Activated CD8-positive, alpha-beta memory T cell treated with anti-CD3 and anti-CD28 coated beads for 24 hours (primary cell): ENCODE measurements at places on chromosomes 16 and 17.

DNA sequence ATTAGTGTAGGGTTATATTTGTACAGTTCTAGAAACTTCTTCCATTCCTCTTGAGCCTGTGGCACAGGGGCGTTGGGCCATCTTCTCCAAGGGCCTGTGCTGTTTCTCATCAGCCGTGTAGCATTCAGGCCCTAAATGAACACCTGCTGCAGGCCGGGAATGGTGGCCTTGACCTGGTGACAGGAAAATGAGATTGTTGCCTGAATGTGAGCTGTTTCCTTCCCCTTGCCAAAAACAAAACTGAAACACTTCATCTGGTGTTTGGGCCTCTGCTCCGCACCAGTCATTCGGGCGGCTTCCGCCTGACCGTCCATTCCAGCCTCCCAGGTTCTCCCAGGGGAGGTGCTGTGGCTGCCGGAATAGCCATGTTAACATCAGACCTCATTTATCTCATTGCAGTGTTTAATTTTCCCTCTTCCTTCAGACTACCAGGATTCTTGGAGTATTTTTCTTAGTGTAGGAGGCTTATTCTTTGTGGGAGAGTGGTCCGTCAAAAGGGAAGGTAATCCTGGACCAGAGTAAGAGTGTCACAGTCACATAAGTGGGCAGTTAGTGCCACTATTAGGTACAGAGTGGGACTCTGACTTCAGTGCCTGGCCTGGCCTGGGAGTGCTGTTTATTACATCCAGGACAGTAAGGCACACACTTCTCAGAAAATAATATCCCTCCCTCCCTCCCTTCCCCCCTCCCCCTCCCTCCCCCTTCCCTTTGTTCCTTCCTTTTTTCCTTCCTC is 61.9 kb downstream of the WWP2 start:
- DNase-seq = no peak

DNA sequence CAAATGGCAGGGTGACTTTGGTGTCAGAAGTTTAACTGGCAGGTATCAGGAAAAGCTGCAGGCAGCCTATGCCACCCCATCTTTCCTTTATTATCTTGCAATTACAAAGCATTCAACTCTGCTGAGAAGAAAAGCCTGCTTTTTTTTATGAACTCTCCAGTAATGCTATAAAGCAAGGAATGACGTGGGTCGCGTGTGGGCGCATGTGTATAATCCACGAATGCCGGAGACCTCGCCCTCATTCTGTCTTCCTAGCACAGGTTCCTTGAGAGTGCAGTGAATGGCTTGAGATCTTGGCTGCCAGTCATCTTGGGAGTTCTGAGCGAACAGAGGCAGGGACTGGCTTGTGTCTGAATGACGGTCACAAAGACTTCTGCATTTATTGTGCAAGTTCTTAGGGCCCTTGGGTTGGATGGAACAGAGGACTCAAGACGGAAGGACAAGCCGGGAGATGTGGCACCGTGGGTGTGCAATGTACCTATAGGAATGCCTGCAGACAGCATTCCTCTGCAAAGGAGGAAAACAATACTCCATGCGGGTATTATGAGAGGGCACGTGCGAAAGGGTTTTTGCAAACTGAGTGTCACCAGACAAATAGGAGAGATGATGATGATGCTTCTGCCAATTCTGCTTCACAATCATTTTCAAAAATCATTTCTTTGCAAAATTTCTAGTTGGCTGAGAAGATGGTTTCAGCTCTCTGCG is 96.1 kb upstream of the ELAC2 start:
- no peak for DNase-seq

DNA sequence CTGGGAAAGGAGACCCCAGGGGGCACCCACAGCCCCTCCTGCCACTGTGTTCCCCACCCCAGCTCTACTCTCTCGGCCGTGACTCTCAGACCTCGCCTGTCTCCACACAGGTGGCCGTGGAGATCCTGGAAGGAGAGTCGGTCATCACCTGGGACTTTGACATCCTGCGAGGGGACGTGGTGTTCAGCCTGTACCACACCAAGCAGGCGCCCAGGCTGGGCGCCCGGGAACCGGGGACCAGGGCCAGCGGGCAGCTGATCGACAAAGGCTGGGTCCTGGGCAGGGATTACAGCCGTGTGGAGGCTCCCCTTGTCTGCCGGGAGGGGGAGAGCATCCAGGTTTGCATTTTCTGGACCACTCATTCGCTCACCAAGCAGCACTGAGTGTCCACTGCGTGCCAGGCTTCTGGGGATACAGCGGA is 25.4 kb downstream of the NAGPA start:
- no peak for DNase-seq

DNA sequence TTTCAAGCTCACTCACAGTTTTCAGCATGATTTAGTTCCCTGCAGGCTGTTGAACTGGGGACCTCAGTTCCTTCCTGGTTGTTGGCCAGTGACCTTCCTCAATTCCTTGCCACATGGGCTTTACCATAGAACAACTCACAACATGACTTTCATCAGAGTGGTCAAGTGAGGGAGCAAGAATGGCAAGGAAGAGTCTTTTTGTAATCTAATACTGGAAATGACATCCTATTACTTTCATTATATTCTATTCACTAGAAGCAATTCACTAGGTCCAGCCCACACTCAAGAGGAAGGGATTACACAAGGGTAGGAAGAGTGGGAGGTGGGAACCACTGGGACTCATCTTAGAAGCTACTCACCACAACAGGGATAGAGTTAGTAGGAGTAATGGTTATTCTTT is 57.6 kb downstream of the SYT17 start:
- no peak for DNase-seq

DNA sequence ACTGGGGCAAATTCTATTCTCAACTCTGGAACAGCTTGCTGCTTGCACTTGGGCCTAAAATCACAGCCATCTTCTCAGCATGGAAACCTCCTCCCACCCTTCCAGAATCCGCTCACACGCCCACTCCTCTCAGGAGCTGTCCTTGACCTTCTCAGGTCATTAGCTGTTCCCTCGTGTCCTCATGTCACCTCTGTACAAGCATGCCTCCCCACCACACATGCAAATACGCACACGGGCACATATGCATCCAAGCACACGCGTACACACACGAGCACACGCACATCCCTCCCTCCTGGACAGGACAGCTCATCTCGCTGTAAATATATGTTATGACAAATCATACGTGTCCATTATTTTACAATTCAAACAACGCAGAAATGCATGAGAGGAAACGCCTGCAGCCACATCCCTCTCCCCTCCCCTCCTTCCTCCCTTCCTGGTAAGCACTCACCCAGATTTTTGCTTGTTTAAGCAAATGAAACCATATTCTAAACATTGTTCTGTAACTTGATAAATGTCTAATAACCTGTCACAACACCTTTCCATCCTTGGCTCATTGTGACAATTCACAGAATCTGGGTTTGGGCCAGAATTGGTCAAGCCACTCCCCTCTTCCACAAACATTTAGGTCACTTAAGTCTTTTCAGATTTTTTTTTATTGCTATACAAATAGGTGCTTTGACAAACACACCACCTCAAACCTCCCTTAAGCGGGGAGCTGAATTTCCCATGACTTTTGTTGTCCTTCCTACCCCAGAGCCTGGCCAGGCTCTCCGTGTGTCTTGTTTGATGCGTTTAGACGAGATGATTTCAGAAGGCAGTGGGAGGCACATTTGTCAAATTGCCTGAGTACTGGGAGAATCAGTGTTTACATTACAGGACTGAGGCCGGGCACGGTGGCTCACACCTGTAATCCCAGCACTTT is 41.7 kb downstream of the DNAH17 start:
- no peak for DNase-seq

DNA sequence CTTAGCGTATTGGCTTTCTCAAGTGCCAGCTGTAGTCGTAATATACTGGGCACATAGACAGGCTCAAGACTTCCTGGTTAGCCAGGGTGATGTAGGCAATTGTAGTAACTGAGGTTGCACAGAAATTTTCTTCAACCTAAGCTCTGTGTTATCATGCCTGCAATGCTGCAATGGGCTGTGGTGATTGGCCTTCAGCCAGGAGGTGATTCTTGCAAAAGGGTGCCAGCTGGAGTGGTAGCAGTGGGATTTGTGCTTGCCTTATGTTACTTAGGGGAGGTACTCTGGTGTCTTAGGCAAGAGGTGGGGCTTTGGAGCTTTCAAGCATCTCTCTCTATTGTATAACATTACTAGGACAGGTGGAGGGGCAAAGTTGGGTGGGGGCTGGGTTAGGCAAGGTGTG is 495.1 kb downstream of the CDH11 start:
- DNase-seq = no peak

DNA sequence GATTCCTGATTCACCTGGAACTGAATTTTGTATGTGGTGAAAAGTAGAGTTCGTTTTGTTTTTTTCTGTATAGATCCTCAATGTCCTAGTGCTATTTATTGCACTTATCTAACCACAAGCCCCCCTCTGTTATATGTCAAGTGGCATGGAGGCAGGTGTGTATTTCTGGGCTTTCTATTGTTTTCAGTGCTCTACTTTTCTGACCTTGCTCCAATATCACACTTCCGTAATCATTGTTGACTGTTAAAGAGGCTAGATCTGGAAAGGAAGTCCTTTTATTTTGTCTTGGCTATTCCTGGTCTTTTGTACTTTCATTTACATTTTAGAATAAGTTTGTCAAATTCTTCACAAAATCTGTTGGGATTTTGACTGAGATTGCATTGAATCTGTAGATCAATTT is 26.8 kb upstream of the FBXO47 start:
- no peak for DNase-seq

- no peak for DNase-seq
These were observed 32.3 kb downstream of the CLEC16A start for GRCh38 chr16:10976634-10977033.

GRCh38 chr17:82804442-82805191 is 35.2 kb downstream of the ZNF750 start:
- DNase-seq = no peak

- DNase-seq = peak; percentile 59
These were observed 47.8 kb downstream of the BMERB1 start for GRCh38 chr16:15482068-15482747.

DNA sequence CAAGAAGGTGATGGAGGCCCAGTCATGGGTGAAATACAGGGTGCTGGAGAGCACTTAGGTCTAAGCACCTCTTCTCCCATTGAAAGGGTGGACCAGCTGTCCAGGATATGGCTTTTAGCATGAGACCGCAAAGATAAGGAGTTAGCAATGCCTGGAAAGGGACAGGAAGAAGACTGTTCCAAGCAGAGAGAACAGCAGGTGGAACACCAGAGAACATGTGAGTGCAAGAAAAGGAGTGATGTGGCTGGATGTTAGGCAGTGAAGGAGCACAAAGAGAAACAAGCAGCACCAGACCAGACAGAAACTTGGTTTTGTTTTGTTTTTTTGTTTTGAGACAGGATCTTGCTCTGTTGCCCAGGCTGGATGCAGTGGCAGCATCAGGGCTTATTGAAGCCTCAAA is 45.4 kb upstream of the CCL1 start:
- peak; percentile 17 for DNase-seq

- no peak for DNase-seq
These were observed 101.1 kb downstream of the MSI2 start for GRCh38 chr17:57357392-57357784.

DNA sequence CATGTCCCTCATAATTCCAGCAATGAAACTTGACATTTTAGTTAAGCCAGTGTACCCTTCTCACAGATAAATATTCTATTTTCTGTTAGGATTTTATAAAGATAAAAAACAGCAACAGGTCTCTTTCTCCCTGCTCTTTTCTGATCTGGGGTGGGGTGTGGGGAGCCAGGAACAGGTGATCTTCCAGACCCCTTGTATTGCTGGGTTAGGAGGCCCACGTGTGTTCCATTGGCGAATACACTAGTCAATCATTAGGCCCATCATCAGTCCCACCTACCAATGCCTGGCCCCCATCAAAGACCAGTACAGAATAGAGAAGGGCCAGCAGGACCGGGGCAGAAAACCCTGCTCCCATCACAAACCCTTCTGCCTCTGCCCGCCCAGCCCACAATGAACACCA is 40.3 kb upstream of the TOB1 start:
- no peak for DNase-seq

GRCh38 chr17:80892900-80893603 is 98.6 kb upstream of the CHMP6 start:
- peak; percentile 73 for DNase-seq

DNA sequence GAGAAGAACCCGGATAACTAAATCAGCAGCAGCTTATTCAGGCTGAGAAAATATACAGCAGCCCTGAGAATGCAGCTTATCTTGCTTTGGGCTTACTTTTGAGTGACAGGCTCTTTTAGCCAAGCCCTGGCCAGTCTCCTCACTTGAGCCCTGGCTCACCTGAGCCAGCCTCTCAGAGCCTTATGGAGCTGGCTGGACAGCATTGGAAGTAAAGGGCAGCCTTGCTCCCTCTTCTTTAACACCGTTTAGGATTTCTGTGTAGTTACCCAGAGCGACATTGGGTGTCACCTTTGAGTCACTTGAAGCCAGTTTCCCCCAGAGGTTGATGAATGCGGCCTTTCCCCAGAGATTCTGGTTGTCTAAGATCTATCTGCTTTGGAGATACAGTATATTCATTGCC is 7.7 kb upstream of the NPIPB2 start:
- no peak for DNase-seq

DNA sequence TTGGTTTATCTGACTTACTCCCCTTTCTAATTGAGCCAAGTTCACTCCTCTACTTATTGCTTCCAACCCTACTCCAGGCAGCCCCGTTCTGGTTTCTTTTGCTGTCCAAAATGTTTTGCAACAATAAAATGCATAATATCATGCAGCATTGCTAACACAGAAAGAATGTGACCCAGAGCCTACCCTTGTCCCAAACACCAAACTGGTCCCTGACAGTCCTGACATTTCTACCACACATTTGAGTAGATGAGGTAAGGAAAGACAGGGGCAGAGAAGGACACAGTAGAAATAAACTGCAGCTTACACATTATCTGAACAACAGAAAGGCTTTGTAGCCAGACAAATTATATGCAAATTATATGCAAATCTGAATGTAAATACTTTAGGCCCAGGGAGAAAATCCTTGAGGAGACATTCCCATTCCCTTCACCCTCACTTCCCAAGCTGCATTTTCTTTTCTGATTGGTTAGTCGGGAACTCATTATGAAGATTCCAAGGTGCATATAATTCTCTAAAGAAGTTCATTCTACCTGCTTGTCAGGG is 31.6 kb downstream of the SOX9 start:
- no peak for DNase-seq

- no peak for DNase-seq
These were observed 135.2 kb upstream of the HS3ST3A1 start for GRCh38 chr17:13736916-13737315.

GRCh38 chr16:72125635-72126428 is 32.2 kb downstream of the DHX38 start:
- no peak for DNase-seq

GRCh38 chr17:45413498-45413923 is 19.2 kb downstream of the ARHGAP27 start:
- no peak for DNase-seq
